ENCODE measurements at places on chromosomes 3 and 15.

- DNase-seq: no peak
Observed at GRCh38 chr15:98493966-98494511, 154.3 kb upstream of the IGF1R start.

DNA sequence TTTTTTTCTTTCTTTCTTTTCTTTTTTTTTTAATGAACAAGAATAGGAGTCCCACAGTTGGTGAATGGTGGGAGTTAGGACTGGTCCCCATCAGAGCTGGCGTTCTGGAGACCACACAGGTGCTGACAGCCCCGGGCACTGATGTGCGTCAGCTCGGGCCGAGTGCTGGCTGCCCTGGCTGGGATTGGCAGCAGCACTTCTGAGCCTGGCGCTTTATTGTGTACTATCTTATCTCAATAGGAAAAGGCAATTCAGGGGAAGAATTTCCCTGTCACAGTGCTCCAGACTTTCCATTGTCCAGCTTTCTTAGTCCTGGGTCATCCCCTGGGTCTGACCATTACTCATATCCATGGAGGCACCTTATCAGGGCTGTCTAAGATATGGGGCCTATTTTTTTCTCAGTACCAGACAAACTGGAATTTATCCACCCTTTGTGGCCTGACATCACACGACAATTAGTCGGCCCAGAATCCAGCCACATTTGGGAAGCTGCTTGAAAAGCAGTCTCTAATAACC lies 54.1 kb downstream of the TMEM44 start:
- no peak for DNase-seq

DNA sequence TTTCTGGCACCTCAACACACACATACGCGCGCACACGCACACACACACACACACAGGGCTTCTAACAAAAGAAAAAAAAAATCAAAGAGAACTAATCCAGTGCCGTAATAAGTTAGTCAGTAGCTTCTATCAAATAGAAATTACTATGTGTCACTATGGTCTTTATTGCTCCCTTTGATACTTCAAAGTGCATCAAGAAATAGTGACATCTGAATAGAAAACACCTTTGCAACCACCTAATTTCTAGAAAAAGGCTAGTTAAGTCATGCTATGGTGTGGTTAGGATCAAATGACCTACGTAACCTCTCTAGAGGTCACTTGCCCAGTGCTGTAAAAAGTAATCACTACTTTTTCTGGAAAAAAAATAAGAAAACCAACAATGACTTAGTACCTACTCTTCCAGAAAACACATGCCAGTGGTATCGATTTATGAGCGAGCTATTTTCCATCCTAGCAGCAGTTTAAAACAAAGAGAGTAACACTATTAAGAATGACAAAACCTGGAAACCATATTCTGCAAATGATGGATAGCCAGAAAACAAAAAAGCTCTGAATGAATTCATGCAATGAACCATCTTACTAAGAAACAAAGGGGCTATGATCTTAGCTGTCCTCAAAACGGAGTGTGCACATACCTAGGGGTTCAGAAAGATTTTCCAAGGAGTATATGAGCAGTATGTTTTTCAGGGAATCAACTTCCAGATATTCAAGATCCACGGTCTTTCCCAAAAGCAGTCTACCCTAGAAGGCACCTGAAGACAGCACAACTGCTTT lies 6.8 kb downstream of the AVEN start:
- DNase-seq: no peak

- DNase-seq: no peak
Observed at GRCh38 chr3:50759015-50759414, 84.3 kb downstream of the DOCK3 start.

DNA sequence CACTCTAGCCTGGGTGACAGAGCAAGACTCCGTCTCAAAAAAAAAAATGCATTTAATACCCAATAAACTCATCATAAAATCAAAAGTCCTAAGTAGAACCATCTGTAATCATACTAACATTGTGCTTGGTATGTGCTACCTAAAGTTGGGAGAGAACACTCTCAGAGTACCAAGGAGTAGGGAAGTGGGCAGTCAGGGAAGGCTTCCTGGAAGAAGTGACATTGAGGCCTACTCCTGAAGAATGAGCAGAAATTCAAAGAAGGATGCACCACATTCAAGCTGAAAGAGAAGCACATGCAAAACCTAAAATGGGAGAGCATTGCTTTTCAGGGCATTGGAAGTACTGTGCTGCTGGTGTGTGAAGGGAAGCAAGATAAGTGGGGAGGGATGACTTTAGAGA lies 54.1 kb downstream of the TLE3 start:
- DNase-seq: no peak

DNA sequence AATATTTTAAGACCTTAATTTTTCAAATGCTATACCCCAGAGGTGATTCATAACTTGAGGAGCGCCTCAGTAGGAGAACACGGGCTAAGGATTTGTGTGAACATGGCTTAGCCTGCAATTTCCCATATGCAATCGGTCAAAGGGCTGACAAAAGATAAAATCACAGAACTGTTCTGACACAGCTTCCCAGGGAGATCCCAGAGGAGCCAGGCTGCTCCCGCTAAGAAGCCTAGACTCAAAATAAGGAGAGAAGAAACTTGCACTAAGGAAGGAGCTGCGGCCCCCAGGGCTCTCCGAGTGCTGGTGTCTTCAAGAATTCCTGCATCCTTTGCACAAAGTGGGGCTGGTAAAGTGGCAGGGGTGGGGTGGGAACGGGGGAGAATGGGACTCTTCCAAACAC lies 106.3 kb upstream of the DLG1 start:
- DNase-seq: no peak

All from muscle of arm (tissue), 14 donors.